ENCODE measurements at places on chromosomes 1 and 21.

- DNase-seq, result no peak
Observed at GRCh38 chr1:10250663-10251062, 40.3 kb downstream of the KIF1B start.

DNA sequence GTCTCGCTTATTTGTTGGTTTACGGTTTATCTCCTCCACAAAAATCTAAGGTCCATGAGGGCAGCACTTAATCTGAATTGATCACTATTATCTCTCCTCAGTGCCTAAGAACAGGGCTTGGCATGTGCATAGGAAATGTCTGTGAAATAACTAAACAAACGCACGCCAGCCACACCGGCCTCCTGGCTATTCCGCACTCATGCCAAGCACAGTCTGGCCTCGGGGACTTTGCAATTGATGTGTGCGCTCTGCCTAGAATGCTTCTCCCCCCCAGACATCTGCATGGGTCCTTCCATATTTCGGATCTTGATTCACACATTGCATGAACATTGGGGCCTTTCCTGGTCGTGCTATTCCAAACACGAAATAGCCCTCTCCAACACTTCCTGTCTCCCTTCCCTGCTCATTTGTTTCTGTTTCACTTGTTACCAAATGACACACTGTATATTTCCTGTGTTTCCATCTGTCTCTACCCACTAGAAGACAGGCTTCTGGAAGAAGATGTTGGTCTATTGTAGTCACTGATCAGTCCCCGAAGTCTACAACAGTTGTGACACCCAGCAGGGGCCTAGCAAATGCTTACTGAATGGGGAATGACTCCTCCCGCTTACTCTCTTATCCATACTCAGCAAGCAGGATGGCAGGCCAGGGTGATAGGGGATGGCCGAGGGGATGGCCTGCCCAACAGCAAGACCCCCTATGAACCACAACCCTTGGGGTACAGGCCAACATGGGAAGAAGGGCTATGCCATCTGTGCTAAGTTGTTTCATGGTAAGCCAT is 93.9 kb downstream of the GLIS1 start:
- no peak for DNase-seq

GRCh38 chr21:43864313-43864961 is 586 bp upstream of the AGPAT3 start:
- DNase-seq, result peak; percentile 82

GRCh38 chr1:16250524-16251251 is 13.7 kb upstream of the CPLANE2 start:
- no peak for DNase-seq

DNA sequence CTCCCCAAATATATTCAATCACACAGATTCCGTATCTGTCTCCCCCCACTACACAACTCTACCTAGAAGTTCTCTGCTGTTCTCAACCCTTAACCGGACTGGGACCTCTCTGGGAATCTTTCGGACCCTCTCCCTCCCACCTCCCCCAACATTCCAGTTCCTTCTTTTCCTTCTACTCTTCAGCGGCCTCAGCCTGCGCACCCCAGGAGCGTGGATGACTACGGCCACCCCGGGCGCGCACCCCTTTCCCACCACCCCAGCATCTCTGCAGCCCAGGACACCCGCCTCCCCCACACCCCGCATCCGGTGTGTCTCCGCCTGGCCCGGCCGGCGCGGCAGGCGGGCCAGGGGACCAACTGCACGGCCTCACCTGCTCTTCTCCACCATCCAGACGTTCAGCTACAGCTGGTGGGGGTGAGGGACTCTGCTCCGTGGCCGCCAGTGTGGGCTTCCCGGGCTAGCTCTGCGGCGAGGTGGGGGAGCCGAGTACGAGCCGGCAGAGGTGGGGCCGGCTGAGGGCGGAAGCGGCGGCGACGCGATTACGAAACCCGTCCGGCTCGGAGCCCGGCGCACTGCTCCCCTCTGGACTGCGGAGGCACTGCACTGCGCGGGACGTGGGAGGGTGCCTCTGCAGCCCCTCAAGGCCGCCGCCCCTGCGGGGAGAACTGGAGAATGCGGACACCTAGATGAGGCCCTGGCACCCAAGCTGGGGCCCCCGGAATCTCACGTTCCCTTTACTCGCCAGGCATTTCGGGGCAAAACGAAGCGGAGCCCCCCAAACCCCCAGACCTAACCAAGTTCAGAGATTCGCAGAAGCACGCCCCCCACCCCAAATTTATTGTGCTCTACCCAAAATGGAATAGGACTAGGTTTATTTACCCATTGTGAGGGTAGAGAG is at the start of gene CDC42SE1:
TSS of gene CDC42SE1 (minus strand) at position 514 of the 898 bp plus-strand sequence. CDS start 3,892 bp downstream, outside the sequence.
- DNase-seq, result peak; percentile 93

Measured in SK-N-SH (cell line).